ENCODE measurements at places on chromosomes 2 and 18.

DNA sequence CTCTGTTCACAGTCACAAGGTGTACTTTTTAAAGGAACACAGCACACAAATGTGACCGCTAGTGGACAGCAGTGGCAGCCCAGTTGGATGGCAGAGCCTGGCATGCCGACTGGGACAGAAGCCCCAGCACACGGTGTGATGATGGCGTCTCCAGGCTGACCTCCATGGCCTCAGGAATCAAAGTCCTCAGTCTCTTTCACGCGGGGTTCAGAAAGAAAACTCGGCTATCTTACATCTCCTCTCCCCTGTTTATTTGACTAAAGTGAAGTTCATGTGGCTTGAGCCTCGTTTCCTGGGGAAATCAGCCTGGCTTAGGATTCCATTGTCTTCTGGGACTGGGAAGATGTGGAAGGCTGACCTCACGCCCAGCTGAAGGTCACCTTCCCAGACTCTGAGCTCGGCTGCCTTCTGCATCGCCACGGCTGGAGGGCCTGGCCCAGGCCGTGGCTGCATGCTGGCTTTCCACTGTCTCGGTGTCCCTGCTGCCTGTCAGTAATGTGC is 56.1 kb downstream of the ASAP2 start:
- no peak for DNase-seq

DNA sequence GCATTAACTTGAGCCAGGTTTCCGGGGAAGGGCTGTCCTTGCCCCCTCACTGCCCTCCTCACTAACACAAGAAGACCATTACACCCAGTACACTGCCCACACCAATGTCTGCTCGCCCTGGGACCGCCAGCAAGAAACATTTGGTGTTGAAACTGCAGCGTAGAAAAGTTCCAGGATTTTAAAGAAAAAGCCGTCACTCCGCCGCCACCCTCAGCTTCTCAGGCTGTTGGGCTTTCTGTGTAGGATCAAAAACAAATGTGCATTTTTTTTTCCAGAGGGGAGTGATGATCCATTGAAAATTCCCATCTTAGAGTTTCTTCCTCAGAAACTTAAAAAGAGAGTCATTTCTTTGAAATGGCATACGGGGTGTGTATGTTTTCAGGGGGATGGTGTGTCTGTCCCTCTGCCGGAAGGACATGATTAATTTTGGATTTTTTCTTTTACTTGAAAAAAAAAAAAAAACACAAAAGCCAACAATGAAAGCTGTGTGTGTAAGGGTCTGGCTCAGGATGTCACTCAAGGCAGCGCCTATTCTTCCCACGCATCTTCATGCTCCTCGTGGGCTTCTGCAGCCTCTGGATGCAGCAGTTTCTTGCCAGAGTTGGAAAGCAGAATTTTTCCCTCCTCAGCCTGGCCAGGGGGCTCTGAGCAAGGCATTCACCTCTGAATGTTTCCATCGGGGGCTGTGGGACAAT is 184.9 kb downstream of the GLI2 start:
- no peak for DNase-seq

GRCh38 chr18:40877096-40877495 is 1077.9 kb upstream of the PIK3C3 start:
- DNase-seq, result no peak

- peak; percentile 92 for DNase-seq
Observed at GRCh38 chr2:219452361-219453317, 18.0 kb downstream of the SPEG start.

GRCh38 chr2:12502759-12503158 is 214.0 kb upstream of the TRIB2 start:
- DNase-seq, result no peak

- no peak for DNase-seq
Observed at GRCh38 chr2:37827911-37828511, 97.1 kb upstream of the RMDN2 start.

GRCh38 chr2:225569995-225570394 is 170.5 kb downstream of the NYAP2 start:
- peak; percentile 48 for DNase-seq

- DNase-seq, result no peak
Observed at GRCh38 chr18:4276953-4277585, 178.0 kb downstream of the DLGAP1 start.

DNA sequence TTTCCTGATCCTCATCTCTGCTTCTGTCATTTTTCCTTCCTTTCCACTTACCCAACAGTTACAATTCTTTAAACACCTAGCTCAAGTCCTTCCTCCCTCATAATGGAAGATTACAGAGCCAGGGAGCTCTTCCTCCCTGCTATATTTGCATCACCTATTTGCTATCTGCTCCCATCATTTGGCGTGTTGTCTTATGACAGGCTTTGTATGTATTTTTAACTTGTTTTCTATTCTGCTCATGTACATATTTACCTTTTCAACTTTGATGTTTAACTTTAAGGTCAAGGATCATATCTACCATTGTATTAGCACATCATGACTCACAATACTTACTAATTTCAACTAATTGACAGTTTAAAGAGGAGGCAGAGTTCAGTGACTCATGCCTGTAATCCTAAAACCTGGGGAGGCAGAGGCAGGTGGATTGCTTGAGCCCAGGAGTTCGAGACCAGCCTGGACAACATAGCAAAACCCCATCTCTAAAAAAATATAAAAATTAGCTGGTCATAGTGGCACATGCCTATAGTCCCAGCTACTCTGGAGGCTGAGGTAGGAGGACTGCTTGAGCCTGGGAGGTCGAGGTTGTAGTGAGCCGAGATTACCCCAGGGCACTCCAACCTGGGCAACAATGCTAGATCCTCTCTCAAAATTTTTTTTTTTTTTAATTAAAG is 308.0 kb upstream of the STON1 start:
- DNase-seq, result no peak

- DNase-seq, result no peak
Observed at GRCh38 chr18:2723207-2723606, 67.7 kb downstream of the SMCHD1 start.

DNA sequence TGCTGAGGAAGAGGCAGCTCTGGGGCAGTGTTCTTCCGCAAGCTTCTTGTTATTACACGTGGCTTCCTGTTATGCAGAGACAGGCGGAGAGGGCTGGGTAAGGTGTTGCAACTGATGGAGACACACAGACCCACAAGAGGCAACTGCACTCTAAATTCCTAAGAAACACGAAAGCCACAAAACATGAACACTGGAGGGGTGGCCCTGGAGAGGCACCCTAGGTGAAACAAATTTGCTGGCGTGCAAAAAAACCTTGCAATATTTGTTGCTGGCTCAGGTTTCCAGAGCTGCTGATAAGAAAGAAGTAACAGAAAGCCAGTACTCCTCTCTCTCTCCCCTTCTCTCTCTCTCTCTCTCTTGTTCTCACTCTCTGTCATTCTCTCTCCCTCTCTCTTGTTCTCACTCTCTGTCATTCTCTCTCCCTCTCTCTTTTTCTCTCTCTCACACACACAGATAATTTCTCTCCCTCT is 31.8 kb downstream of the ARHGAP25 start:
- no peak for DNase-seq

DNA sequence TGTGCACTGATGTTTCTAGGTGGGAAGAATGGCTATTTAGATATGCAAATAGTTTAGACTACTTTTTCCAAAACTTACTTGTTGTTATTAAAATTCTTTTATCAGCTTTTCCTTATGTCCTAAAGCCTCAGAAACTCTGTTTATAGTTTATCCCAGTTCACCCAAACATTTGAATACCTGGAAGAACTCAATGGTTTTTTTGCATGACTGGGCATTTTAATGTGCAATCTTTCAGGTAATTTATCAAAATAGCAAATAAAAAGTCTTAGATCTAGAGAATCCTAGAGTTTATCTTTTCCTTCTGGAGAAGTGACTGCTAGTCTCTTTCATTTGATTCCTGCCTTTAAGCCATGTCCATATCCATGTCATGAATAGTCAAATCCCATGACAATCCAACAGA is 9.6 kb upstream of the ADAM23 start:
- DNase-seq, result no peak

DNA sequence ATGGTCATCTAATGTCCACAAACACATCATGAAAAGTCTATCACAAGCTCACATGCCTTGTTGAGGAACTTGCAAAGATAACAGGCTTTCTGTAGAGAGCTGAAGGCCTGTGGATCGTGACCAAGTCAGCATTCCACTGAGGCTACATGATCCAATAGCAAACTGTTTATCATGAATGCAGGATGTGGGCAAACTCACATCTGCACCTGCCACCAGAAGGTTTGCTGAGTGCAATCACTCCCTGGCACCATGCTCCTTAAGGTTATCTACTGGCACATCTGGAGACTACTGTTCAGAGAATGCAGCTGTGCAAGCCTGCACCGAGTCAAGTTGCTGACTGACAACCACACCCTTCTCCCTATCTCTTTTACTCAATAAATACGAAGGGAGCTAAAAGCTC is 67.3 kb upstream of the ACAA2 start:
- DNase-seq, result no peak

DNA sequence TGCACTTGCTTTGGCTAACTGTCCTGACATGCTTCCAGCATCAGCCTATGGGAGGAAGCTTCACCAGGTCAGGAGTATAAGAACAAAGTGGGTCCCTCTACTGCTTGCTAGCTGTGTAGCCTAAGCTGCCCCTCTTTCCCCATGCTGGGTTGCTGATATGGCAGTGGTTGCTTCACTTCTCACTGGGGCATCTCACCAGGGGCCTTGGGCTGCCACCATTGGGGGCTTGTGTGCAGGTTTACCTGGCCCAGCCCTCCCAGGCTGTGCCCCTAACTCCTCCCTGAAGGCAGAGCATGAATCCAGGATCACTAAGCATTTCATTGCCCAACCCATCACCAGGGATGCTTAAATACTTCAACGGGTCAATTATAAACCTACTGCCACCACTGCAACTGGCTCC is 817.1 kb upstream of the TMEFF2 start:
- DNase-seq, result no peak

DNA sequence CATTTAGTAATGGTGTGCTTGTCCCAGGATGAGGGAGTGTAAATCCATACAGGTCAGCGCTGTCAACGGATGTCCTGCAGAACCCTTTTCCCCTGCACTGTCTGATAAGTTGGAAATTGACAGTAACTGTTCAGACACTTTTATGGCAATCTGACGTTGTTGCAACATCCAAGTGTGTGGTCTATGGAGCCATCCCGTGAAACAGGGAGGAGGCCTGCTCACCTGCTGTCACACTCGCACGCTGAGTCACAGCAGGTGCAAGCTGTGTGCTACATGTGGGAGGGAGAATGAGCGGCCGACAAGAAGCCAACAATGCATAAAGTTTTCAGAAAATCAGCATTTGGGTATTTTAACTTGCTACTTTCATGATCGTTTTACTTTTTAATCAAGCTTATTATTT is 43.7 kb upstream of the RMDN2 start:
- DNase-seq, result no peak

- DNase-seq, result no peak
Observed at GRCh38 chr18:51852681-51853080, 487.3 kb upstream of the DCC start.

GRCh38 chr18:31774477-31774785 is 13.8 kb upstream of the SLC25A52 start:
- DNase-seq, result no peak

DNA sequence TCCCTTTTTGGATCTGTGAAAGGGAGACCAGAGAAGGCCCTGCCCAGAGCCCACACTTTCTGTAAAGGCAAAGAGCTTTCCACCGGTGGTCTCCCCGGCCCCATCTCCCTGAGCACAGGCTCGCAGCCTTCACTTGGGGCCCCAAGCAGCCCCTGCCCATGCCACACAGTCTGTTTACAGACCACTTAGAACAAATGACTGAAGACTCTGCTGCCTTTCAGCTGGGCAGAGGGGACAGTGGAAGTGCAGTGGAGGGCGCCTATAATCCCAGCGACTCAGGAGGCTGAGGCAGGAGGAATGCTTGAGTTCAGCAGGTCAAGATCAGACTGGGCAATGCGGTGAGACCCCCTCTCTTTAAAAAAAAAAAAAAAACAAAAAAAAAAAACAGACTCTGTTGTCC is 28.9 kb downstream of the SERTAD2 start:
- no peak for DNase-seq

- no peak for DNase-seq
Observed at GRCh38 chr2:31054842-31055388, 83.3 kb downstream of the GALNT14 start.

DNA sequence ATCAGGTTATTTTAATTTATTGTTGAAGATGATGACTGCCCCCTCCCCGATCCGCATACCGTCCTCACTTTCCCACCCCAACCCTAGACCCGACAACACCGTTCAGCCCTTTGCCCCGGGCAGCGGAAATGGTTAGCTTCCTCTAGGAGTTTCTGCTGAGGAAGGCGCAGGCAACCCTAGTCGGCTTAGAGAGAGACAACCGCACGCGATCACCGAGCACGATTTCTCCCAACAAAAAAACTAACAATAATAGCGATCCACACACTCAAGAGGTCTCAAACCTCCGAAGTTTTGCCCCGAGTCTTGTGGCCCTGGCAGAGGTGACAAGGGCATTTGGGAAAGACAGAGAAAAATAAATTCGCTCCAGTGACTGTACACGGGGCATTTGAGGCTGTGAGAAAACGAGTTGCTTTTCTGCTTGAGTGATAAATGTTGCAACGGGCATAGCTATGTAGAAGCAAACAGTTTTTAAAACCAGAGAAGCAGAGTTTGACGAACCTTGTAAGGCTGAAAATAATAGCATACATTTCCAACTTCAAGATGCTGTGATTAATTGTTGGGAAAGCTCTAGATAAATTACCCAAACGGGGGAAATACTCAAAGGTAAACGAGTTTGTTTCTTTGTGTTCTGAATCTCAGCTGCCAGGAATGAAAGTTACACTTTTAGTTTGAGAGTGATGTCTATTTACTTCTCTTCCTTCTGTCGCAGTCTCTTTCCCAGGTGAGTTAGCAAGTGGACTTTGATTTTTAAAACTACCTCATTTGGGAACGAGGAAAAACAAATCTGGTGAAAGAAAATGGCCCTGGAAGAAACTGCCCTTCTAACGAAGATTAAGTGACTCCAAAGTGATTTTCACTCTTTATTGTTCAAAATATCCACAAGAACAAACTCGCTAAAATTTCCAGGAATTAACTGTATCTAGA is 11.0 kb upstream of the SIX3 start:
- DNase-seq, result no peak

DNA sequence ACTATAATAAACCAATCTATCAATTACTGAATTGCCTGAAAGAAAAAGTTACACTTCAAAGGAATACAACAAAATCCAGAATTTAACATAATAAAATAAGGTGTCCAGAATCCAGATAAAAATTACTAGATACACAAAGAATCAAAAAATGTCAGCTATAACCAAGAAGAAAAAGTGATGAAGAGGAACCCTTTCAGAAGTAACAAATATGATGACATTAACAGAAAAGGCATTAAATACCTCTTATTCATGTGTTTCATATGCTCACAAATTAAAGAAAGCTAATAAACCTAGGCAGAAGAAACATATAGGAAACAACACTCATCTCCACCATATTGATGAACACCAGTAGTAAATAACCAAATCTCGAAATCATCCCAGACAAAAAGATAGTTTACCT is 722.8 kb downstream of the ADCYAP1 start:
- DNase-seq, result no peak

- DNase-seq, result no peak
Observed at GRCh38 chr2:40823478-40823877, 371.6 kb upstream of the SLC8A1 start.

DNA sequence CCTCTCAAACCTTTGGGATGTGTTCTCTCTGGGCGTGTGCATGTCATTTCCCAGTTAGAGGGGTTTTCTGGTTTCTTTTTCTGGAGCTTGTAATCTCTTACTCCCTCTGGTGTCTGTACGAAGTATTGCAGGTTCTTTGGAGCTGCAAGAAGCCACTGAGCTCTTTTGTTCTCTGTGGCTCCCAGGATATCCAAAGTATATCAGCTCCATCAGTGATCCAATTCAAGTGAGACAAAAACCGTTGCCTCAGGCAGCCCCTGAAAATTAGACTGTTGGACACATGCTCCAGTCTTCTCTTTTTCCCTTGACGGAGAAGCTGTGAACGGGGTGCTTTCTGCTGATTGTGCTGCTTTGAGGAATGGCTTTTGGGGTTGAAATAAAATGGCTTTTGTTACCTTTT is 59.0 kb upstream of the LDLRAD4 start:
- no peak for DNase-seq

All from posterior cingulate gyrus (tissue), 11 donors.